ENCODE measurements at places on chromosomes 4 and X.
A peak's percentile ranks its signal among the peaks of the same experiment; 100 is the strongest.

GRCh38 chr4:184473499-184474262, 669 bp downstream of the IRF2 start:
- peak; percentile 25 for DNase-seq

DNA sequence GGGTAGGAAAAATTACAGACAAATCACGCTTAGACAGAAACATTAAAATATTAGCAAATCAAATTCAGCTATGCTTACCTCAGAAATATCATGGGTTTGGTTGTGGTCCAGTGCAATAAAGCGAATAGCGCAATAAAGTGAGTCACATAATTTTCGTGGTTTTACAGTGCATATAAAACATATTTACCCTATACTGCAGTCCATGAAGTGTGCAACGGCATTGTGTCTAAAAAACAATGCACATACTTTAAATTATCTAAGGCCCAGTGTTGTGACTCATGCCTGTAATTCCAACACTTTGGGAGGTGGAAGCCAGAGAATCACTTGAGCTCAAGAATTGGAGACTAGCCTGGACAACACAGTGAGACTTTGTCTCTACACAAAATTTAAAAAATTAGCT, 195.7 kb upstream of the IL1RAPL1 start:
- no peak for DNase-seq

GRCh38 chrX:86121916-86122315, 26.3 kb upstream of the DACH2 start:
- DNase-seq = no peak

GRCh38 chr4:38670939-38671591, 7.1 kb downstream of the KLF3 start:
- peak; percentile 18 for DNase-seq

DNA sequence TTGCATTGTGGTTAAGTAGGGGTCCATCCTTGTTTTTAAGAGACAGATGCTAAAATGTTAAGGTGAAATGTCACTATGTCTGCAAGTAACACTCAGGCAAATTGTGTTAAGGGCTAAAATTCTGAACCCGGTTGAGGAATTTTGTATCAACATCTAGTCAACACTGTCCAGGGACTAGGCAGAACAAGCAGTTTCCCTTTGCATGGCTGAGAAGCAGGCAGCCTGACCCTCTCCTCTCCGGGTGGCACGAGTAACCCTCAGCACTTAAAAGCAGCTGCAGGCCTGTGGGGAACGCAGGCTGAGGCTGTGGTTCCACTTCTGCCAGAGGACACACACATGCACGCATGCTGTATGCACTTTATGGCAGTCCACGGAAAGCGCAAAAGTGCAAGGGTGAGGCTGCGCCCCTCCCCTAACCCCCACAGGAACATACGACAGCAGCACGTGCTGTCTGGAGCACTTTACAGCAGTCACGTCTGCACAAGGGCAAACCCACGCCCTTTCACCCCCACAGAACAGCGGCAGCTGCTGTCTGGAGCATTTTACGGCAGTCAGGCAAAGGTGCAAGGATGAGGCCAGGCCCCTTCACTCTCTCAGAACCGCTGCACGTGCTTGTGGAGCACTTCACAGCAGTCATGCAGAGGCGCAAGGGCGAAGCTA, 619 bp upstream of the MPC1L start:
- no peak for DNase-seq

- no peak for DNase-seq
These were observed 16.0 kb downstream of the RTL3 start for GRCh38 chrX:78643096-78643495.

DNA sequence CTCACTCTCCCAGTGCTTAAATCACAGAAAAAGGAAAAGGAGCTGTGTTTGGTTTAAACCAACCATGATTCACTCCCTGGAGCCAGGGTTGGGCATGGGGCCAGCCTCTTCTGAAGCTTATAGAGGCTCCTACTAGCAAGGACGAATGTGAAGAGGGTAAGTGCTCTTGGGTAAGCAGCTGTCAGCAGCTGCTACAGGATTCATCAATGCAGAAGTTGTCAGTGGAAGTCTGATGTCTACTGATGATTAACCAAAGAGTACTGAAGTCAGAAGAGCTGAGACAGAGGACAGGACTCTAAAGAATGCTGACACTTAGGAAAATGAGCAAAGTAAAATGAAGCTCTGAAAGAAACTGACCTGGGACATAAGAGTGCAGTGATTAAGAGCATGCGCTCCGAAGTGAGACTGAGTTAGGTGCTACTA, 32.7 kb upstream of the JADE1 start:
- DNase-seq = no peak

GRCh38 chrX:109403922-109404321, 78.0 kb downstream of the GUCY2F start:
- no peak for DNase-seq

GRCh38 chr4:166493924-166494345, 620.9 kb downstream of the TLL1 start:
- no peak for DNase-seq

DNA sequence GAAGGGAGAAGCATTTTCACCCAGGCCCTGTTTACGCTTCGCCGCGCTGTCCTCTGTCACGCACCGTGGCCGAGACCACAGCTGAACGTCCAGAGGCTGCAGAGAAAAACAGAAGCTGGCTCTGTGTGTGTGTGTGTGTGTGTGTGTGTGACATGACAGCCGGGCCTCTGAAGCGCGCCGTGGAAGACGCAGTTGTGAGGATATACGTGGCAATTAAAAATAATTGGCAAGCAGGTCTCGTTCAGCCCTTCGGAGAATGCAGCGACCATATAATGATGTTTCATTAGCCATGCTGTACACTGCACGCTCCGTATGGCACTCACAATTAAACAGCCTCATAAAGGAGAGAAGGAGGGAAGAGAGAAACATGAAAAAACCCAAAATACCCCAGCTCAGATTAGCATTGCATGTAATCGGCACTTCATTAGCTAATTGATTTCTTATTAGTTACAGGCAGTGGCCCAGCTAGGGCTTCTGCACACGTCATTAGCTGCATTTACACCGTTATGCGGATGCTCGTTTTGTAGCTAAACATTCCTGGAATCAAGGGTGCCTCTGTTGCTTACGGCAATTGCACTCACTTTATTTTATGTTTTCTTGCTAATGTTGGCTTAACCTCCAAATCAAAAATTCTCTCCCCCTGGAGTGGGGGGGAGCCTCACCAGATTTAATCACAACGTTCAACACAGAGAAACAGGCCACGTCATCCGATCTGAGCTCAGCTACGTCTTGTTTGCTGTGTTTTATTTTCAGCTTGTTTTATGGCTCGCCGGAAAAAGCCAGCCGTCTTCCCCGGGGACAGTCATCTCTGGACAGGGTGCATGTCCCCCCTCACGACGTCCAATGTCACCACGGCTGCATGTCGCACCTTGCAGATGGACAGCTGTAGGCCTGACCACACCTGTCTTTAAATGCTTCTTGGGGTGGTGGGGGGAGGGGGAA, 74.6 kb upstream of the SHOX start:
- DNase-seq = no peak

GRCh38 chr4:72312032-72312650, 256.9 kb downstream of the ADAMTS3 start:
- DNase-seq = peak; percentile 36

GRCh38 chrX:81231476-81231875, 29.6 kb downstream of the SH3BGRL start:
- no peak for DNase-seq

- DNase-seq = no peak
These were observed 42.0 kb upstream of the PJA1 start for GRCh38 chrX:69207216-69207615.

DNA sequence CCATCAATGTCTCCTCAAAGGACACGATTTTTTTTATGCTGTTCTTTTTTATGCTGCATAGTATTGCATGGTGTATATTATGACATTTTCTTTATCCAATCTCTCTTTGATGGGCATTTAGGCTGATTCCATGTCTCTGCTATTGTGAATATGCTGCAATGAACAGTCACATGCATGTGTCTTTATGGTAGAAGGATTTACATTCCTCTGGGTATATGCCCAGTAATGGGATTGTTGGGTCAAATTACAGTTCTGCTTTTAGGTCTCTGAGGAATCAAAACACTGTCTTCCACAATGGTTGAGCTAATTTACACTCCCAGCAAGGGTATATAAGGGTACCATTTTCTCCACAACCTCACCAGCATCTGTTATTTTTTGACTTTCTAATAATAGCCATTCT, 113.9 kb downstream of the GRIA3 start:
- no peak for DNase-seq

DNA sequence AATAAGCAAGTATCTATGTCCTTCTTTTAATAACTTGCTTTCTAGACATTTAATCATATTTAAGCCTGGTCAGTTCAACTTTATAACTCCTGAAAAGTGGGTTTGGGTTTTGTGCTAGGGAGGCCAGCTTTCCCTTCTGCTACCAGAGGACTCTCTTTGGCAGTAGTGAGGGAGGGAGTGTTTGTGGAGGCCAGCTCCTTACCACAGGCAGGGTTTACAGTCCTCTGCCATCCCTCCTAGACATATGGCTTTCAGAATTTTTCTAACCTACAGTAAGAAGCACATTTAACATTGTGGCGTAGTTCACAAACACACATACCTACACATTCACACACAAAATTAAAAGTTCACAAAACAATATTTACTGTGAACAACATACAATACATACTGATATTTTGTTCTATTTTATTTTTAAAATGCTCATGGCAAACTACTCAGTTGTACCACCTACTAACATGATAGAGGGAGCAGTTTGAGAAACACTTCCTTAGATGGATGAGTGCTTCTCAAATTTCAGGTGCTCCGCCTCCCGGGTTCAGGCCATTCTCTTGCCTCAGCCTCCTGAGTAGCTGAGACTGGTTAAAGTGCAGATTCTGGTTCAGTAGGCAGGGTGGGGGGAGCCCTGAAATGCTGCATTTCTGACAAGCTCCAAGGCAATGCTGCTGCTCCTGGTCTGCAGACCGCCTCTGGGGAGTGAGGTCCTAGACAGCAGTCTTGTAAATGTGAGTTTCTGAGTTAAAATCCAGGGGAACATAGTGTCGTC, 86.7 kb downstream of the PTTG2 start:
- DNase-seq = no peak

DNA sequence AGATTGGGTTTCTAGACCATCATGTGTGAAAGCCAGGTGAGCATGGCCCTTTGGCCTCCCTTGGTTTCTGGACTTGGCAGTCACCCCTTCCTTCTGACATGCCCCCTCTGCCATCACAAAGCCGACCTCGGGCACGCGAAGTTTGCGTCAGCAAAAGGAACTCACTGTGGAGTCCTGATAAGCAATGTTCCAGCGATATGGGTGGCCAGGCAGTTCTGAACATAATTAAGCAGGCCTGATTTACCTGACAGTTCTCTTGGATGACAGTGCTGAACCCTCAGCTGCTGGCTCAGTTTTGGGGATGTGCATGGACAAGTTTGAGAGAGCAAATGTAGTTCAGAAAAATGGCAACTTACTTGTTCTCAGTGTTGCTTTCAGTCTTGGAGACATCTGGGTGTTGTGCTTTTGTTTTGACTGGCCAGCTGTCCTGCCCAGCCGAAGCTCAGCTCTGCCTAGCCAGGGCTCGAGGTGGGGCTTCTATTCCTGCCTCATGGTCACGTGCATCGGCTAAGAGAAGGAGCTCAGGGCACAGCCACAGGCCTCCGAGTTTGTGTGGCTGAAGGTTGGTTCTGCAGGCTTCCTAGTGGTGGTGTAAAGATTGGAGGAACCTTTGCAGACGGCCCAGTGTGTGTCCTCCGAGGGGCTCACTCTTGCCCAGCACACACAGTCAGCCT, 78.3 kb downstream of the CLDN34 start:
- no peak for DNase-seq

GRCh38 chr4:176529574-176529973, 209.8 kb downstream of the SPCS3 start:
- no peak for DNase-seq

DNA sequence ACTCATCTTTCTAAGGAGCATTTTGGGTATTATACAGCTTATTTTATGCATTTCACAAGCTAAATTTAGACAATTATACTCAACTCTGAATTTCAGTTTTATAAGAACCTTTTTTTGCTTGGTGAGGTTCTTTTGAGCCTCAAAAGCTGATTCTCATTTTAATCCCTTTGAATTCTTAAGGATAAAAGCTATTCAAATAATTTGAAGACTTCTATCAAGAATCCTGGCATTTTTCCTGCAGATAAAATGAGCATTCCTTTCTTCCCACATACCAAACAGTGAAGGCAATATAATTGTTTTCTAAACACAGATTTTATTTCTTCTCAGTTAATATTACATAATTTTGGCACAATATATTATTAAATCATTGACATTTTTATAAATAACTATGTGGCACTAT, 118.4 kb upstream of the GPM6A start:
- no peak for DNase-seq

DNA sequence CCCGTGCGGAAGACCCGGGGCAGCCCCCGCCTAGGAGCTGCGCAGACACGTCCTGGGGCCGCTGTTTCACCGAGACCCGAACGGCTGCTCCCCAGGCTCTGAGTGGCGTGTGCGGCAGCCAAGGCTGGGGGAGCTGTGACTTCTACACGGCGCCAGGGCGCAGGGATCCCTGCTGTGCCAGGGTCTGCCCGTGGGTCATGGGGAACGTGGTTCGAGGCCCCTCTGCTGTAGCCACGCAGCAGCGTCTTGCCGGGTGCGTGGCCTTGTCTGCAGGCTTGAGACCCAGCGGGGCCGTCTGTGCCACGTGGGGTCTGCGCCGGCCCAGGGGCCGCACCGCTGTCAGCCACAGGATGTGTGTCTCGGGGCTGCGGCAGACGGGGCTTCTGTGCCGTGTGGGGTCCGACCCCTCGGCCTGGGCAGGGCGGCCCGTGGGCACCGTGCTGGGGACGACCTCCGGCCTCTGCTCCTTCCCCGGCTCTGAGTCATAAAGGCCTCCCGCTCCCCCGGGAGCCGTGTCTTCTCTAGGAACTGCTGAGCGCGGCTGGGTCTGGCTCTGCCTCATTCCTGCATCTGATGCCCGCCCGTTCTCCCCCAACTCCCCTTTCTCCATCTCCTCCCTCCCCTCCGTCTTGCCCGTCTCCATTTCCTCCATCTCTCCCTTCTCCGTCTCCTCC, 12.7 kb upstream of the GTPBP6 start:
- DNase-seq = no peak

- DNase-seq = no peak
These were observed 12.2 kb upstream of the EDA start for GRCh38 chrX:69603566-69604194.

GRCh38 chr4:126465341-126465740, 1150.6 kb downstream of the FAT4 start:
- no peak for DNase-seq

DNA sequence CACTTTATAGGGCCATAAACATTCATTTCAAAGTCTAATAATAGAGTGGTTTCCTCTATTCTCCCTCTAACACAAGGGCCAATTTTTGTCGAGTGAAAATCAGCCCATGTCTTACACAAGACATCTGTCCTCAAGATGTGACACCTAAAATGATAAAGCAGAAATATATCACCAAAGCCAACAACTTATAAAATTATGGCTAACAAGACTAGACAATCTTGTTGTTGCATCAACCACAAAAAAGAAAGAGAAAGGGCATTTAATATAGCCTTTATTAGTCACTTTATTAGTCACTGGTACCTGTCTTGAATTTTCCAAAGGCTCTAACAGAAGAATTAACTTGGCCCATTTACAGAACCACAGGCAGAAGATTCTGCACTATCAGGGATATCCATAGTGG, 161.6 kb downstream of the SMIM20 start:
- DNase-seq = no peak
